Activated gamma-delta T cell treated with anti-CD3 and anti-CD28 coated beads, Interleukin-2, amount 50 U/mL, for 16 hours (primary cell): ENCODE measurements at places on chromosomes 12 and 14.

DNA sequence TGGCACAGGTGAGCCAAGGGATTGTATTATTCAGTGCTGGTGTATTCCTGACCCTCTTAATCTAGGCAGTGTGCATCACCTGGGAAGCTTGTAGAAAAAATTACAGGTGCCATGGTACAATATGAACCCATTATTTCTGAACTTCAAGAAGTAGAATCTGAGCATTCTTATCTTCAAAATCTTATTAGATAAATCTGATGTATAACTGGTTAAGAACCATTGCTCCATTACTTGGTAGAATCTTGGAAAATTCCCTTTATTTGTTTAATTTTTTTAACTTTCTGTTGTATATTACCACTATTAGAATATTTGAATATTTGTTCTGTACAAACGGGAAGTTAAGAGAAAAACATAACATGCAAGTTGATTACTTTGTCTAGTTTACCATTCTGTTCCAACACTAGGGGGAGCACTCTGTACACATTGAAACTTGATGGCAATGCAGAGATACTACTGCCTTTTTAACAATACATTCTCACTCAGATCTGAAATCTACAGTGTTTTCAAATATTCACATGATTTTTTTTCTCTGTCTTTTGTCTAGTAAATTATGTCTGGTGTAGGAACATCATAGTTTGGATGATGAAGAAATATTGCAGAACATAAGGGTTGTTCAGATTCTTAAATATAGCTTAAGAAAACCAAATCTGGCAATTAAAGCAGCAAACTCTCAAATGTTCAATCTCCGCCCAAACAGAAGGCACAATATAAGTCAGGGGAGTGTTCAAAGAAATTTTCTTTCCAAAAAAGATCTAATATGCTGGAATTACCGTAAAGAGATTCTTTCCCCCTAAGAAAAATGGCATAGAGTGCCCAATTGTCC is 196.6 kb downstream of the PCNX1 start:
- DNase-seq: no peak

DNA sequence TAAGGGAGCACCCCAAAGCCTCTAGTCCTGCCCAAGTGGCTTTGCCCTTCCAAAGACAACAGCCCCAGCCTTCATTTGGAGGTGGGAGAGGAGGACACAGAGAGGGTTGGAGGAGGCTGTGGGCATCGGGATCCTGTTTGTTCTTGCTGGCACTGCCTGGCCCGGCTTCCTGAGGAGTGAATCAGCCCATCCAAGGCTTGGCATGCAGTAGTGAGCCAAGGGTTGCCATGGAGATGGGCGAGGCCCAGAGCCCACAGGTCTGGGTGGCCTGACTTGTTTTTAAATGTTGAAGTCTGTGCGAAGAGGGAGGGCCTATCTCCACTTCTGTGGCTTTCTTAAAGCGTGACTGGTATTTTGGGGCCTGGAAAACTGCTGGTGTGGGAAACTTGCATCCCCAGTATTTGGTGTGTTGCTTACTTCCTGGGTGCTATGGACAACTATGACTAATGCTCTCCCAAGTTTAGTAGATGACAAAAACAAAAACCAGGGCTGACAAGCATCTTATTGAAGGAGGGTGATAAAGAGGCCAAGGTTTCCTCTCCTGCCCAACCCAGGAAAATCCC is 15.8 kb downstream of the CD9 start:
- DNase-seq: no peak

GRCh38 chr14:23439107-23439835 is 3.8 kb upstream of the MYH7 start:
- no peak for DNase-seq

GRCh38 chr12:129195081-129195480 is 341.8 kb downstream of the GLT1D1 start:
- DNase-seq: no peak

GRCh38 chr14:103483600-103483999 is 39.0 kb downstream of the CKB start:
- DNase-seq: no peak

- DNase-seq: no peak
Observed at GRCh38 chr12:46647034-46647433, 178.8 kb downstream of the SLC38A4 start.

DNA sequence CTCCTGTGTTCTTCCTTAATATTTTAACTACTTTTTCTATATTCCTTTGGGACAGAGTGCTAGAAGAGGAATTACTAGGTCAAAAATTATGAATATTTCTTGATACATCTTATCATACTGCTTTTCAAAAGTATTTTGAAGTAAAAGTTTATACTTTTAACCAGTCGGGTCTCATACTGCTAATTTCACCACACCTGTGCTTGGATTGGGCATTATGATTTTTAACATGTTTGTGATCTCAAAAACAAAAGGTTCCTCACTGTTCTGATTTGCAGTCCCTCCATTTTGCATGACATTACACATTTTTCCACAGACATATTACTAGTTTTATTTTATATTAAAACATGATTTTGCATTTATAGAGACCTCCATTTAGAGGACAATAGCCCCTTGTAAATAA is 32.9 kb downstream of the MRPL42 start:
- no peak for DNase-seq

- no peak for DNase-seq
Observed at GRCh38 chr14:71202881-71203280, 295.6 kb downstream of the PCNX1 start.

GRCh38 chr14:61491876-61492434 is 170.6 kb downstream of the PRKCH start:
- DNase-seq: no peak

DNA sequence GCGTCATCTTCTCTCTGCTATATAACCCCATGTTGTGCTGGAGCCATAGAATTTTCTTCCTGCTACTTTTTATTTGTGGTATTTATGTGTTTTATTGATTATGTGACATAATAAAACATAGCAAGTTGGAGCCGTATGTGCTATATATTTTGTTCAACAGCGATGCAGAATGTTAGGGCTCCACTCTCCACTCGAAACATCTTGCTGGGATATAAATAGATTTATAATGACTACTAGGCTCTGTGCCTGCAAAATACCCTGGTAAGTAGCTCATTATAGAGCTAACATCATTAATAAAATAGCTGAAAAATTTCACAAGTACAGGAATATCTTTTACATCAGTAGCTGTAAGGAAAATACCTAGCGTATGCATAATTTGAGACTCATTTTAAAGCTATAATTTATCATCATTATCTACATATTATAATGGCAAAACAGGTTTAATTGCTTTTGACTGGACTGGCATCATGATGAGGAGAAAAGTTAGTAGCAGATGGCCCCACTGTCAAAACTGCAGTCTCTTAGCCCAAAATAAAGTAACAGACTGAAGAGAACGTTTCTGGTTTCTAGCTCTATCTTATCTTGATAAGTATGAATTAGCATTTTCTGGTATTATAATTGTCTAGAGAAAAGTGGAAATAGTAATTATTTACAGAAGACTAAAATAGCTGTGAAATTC is 263.0 kb downstream of the NEDD1 start:
- DNase-seq: no peak

DNA sequence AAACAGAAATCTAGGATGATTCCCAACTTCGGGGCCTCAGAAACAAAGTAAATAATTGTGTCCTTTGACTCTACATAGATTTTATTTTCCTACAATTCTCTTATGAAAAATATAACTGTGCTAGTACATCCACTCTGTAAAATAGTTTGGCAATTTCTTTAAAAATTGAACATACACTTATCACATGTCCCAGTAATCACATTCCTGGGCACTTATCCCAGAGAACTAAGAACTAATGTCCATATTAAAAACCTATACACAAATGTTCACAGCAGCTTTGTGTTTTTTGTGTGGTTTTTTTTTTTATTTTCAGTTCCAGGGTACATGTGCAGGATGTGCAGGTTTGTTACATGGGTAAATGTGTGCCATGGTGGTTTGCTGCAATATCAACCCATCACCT is 99.0 kb downstream of the KCNH5 start:
- DNase-seq: no peak

DNA sequence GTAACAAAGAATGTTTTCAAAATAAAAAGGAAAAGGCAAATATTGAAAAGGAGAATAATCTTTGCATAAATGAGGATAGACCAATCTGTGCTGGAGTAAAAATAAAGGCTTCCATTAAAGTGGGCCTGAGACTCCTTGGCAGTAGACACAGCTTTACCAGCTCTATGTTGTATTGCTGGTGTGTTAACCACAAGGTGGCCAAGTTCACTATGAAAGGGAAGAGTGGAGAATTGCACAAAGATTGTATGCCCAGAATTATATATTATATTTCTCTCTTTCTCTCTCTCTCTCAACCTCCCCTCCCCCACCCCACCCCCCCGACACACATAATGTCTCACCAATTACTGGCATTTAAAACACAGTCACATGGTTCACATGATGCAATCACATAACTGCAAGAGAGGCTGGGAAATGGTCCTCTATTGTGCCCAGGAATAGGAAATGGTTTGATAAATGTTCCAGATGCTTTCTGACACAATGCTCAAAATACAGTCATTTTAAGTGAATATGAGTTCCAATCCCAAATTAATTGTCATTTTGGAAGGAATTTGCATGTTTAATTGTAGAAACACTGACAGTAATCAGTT is 222.6 kb upstream of the SYT1 start:
- no peak for DNase-seq

DNA sequence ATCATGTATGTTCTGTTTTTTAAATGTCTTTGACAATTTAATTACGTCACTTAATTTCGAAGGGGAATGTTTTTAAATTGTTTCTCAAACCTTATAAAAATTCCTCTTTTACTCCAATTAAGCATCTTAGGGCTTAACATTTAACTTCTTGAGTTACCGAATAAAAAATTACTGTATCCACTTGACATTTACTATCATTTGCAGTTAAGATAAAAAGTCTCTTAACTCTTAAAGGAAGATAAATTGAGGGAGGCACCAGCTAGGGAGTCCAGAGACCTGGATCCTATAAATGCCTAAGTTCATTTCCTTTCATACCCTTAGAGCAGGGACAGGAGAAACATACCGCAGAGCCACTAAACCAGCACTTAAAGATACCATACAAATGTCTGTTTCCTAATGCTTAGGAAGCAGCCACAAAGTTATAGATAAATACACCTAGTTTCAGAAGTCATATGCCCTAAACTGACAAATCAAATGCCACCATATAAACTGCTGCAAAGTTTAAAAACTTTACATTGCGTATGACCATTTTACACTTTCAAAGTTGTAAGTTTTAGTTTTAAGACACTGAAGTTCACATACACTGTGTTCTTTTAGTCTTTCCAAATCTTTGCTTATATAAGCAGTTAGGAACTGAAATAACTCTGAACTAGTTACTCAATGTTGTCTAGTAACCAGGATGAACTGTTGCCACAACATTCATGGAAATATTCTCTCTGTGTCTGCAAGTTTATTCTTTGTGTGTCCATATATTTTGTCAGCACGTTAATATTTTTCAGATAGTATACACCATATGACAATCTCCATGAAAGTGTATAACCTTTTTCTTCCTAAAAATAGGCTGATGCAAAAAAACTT is 71.2 kb downstream of the GALNT4 start:
- no peak for DNase-seq

DNA sequence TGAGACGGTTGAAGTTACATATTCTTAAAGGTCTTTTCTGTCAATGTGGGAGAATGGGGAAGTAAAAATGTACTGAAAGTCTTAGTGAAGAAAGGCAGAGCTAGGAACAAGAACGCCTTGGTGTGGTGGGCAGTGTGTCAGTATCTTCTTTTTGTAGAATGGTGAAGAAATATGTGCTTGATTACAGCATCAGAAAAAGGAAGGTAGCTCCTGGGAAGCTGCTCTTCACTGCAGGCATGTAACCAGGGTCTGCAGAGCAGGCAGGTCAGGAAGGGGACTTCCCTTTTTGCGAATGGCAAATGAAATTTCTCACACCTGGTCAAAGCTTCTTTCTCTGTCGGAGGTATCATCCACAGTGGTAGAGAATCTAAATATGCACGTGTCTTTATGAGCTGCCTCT is 226.2 kb downstream of the ADAMTS20 start:
- DNase-seq: no peak

DNA sequence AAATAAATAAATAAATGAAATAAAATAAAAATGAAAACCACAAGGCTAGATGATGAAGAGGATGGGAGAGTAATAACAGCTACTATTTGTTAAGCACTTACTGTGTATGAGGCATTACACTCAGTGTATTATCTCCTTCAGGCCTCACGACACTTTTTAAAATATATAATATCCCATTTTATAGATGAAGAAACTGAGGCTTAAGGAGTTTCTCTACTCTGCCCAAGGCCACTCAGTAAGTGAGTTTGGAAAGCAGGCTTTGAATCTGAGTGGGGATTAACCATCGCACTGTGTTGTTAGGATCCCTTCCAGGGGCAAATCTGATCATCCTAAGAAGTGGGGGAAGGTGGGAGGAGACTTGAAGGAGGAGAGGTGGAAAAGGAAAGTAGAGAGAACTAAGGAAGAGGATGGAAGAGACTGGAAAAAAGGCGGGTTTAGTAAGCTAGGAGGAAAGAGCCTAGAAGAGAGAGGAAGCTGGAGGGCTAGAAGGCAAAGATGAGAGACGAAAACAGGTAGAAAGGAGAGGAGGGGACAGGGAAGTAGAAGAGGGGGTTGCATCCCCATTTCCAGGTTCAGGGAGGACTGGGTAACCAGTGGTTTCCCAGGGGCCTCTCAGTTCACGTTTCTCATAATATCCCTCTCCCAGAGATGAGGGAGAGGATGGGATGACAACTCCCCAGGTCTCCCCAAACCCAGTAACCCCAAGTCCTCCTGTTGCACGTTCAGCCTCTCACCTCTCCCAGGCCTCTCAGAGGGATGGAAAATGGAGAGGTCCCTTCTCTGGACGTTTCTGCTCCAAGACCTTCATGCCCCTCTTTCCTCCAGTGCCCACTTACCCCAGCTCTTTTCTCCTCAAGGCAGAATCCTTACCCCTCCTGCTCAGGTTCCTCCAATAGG is 1.7 kb downstream of the STAT6 start:
- no peak for DNase-seq

GRCh38 chr14:79745046-79745445 is 466.3 kb downstream of the DIO2 start:
- DNase-seq: no peak

- DNase-seq: no peak
Observed at GRCh38 chr12:16568873-16569272, 37.1 kb downstream of the LMO3 start.

DNA sequence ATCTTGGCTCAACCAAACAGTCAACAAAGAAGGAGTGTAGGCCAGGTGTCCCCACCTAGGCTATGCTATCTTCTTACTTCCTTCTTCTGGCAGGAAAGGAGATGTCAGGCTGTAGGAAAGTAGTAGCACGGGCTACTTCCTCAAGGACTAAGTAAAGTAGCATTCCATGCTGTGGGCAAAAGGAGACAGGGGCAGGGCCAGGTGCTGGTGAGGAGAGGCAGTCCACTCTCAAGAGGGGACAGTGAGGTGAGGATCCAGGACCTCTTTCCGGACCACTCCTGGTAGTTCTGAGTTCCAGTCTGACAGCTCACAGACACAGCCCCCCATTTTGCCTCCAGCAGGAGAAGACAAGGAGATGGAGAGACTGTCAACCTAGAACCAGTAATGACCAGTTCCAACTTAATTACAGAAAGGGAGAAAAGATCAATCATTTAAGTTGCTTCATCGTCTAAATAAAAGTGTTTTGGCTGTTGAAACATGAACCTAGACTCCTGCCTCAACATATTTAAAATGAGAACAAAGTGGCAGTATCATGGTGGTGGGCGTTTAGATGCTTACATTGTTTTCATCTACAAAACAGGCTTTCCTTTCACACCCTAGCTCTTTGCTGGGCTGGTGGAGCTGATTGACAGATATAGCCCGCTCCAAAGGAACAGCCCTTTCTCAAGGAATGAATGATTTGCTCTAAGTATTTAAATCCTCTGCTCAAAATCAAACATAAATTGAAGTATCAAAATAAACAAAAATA is 5.1 kb upstream of the SSTR1 start:
- no peak for DNase-seq

GRCh38 chr12:119665164-119665929 is 2.6 kb upstream of the PRKAB1 start:
- no peak for DNase-seq
